ENCODE measurements at places on chromosomes 3 and 15.

DNA sequence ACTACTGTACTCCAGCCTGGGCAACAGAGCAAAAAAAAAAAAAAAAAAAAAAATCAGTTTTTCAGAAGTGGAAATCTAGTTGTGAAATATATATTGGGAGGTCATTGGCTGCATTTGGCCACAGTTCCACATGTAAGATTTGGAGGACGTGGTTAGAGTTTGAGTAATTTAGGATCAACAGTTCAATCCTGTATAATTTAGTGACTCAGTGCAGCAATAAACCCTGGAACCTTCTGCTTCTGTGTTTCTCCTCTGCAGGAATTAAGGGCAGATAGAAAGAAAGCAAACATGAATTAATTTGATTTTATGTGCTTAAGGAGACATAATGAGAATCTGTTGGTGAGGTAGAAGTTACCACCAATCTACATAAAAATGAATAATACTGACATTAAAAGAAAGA, 347.0 kb downstream of the PTPRG start:
- no peak for DNase-seq
- peaks cover 13% of the 10 kb centered on the region for H3K4me1 ChIP-seq
- no peak overlapping the region for H3K4me3 ChIP-seq
- no peaks in the 10 kb centered on the region for H3K36me3 ChIP-seq
- no peak overlapping the region for H3K27ac ChIP-seq

- H3K36me3 ChIP-seq: no peaks in the 10 kb centered on the region
- H3K27me3 ChIP-seq: no peaks in the 10 kb centered on the region
- DNase-seq: no peak
- H3K4me3 ChIP-seq: no peak overlapping the region
- H3K27ac ChIP-seq: no peak overlapping the region
Observed at GRCh38 chr3:108946292-108947285, 7.1 kb downstream of the GUCA1C start.

- no peak for DNase-seq
- no peak overlapping the region for H3K4me3 ChIP-seq
- no peaks in the 10 kb centered on the region for H3K36me3 ChIP-seq
- no peaks in the 10 kb centered on the region for H3K27me3 ChIP-seq
Observed at GRCh38 chr15:36784098-36784670, 204.8 kb downstream of the CDIN1 start.

DNA sequence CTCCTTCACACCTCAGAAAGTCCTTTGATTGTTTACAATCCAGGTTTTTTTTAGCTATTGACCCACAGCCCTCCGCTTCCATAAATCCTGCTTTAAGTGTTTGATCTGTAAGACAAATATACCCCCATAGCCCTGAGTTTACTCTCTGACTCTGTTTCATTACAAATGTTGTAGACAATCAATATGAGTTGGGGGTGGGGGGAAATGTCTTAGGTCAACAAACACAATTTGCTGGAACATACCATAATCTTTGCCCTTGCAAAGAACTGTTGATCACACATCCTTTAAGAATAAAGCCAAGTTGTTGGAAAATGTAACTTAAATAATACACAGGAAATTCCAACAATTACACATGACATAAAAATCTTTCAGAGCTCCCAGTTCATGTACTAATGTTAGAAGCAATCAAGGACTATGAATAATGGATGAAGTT, 301.8 kb upstream of the SEMA6D start:
- H3K27me3 ChIP-seq: no peaks in the 10 kb centered on the region
- DNase-seq: no peak
- H3K36me3 ChIP-seq: no peaks in the 10 kb centered on the region
- no peak overlapping the region for H3K4me3 ChIP-seq
- no peak overlapping the region for H3K27ac ChIP-seq

DNA sequence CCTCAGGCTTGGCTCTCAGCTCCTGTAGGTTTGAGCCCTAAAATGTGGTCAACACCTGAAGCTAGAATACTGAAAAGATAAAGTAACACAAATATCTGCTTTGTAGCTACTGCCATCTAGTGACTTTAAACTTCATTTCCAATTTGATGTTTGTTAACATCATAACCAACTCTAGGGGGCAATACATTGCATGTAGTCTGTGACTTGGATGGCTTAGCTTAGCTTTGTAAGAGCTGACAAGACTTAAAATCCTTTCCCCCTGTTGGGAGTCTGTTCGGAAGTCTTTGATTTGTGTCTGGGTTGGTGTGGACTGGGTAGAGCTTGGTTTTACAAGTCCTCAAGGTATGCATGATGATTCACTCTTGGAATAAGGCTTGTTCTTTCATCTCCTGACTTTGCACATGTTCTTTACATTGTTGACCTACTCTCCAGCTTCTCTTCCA, 51.7 kb downstream of the SCN11A start:
- peaks cover 3% of the 10 kb centered on the region for H3K27me3 ChIP-seq
- H3K4me1 ChIP-seq: no peaks in the 10 kb centered on the region
- H3K27ac ChIP-seq: no peak overlapping the region
- no peaks in the 10 kb centered on the region for H3K36me3 ChIP-seq
- H3K4me3 ChIP-seq: no peak overlapping the region

GRCh38 chr3:176948151-176948550, 249.1 kb downstream of the TBL1XR1 start:
- H3K36me3 ChIP-seq: no peaks in the 10 kb centered on the region
- H3K4me1 ChIP-seq: peaks cover 10% of the 10 kb centered on the region
- no peaks in the 10 kb centered on the region for H3K27me3 ChIP-seq
- no peak overlapping the region for H3K27ac ChIP-seq
- no peak overlapping the region for H3K4me3 ChIP-seq
- DNase-seq: no peak

- H3K27me3 ChIP-seq: no peaks in the 10 kb centered on the region
- H3K27ac ChIP-seq: no peak overlapping the region
- peaks cover 24% of the 10 kb centered on the region for H3K4me1 ChIP-seq
- H3K36me3 ChIP-seq: no peaks in the 10 kb centered on the region
Observed at GRCh38 chr15:86060674-86061073, 19.0 kb upstream of the AGBL1 start.

GRCh38 chr15:89226359-89227221, 5.2 kb upstream of the RLBP1 start:
- no peaks in the 10 kb centered on the region for H3K27me3 ChIP-seq
- no peak overlapping the region for H3K27ac ChIP-seq
- no peaks in the 10 kb centered on the region for H3K4me1 ChIP-seq
- no peaks in the 10 kb centered on the region for H3K36me3 ChIP-seq
- no peak overlapping the region for H3K4me3 ChIP-seq

DNA sequence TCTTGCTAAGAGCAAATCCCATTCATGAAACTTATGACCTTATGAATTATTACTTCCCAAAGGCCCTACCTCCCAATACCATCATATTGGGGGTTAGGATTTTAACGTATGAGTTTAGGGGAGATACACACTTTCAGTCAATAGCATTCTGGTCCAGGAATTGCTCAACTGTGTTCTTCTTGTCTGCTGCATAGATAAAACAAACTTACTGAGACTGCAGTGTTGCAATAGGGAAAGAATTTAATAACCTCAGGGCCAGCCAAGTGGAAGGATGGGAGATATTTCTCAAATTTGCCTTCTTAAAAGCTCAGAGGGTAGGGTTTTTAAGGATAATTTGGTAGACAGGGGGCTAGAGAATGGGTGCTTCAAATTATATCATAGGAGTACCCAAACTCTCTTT, 625.8 kb downstream of the OTOL1 start:
- H3K4me1 ChIP-seq: no peaks in the 10 kb centered on the region
- H3K27ac ChIP-seq: no peak overlapping the region
- no peaks in the 10 kb centered on the region for H3K36me3 ChIP-seq
- H3K4me3 ChIP-seq: no peak overlapping the region
- H3K27me3 ChIP-seq: no peaks in the 10 kb centered on the region

GRCh38 chr15:39919748-39920509, at the start of gene GPR176:
Gene GPR176, minus strand, starts transcription at chr15:39920266. Its CDS starts 240 bp downstream, at chr15:39920026.
- H3K4me1 ChIP-seq: no peaks in the 10 kb centered on the region
- no peaks in the 10 kb centered on the region for H3K27me3 ChIP-seq
- no peak for DNase-seq
- H3K4me3 ChIP-seq: no peak within 1 kb of the TSS
- no peak within 1 kb of the TSS for H3K27ac ChIP-seq
- no peaks in the 10 kb centered on the region for H3K36me3 ChIP-seq

GRCh38 chr3:138066383-138066782, 49.0 kb downstream of the DZIP1L start:
- H3K36me3 ChIP-seq: no peaks in the 10 kb centered on the region
- H3K4me1 ChIP-seq: no peaks in the 10 kb centered on the region
- no peak overlapping the region for H3K4me3 ChIP-seq
- no peak overlapping the region for H3K27ac ChIP-seq
- no peak for DNase-seq

All from DND-41 (cell line).